Glutamatergic neuron (in vitro differentiated cells): ENCODE measurements at places on chromosomes 1 and 21. TPM values are rescaled to one million over a fixed set of nuclear protein-coding genes. Genes with fewer than 3 reads are reported as not detected.

CNR2 gene
- total RNA-seq: not detected

EVI5 gene
- 19.5 TPM for total RNA-seq

MAP3K7CL gene
- total RNA-seq: 1.2 TPM

KCNE2 gene
- not detected for total RNA-seq

PADI3 gene
- not detected for total RNA-seq

RAVER2 gene
- 4.4 TPM for total RNA-seq

PRR9 gene
- not detected for total RNA-seq

PTPRC gene
- total RNA-seq: not detected

ATAD3C gene
- 10.2 TPM for total RNA-seq

TCEA3 gene
- total RNA-seq: 0.83 TPM

EXTL1 gene
- total RNA-seq: 2.6 TPM

C4BPA gene
- total RNA-seq: not detected

C1orf141 gene
- total RNA-seq: not detected
